A549 (cell line): ENCODE measurements at places on chromosomes 12 and 14. TPM values are rescaled to one million over a fixed set of nuclear protein-coding genes. Genes with fewer than 3 reads are reported as not detected.

Gene SMCO3
- polyA plus RNA-seq: not detected in 3 replicates

Gene EFS
- polyA plus RNA-seq: not detected in 3 replicates

Gene DTX1
- polyA plus RNA-seq: 0.28 to 0.37 TPM (median 0.29 TPM) in 3 replicates

Gene SCN8A
- polyA plus RNA-seq: 1.8 to 2.2 TPM (median 2.1 TPM) in 3 replicates

Gene PLEKHD1
- 0.03 to 0.05 TPM (median 0.04 TPM) in 3 replicates for polyA plus RNA-seq

Gene TEAD4
- polyA plus RNA-seq: 31.2 to 34.9 TPM (median 31.8 TPM) in 3 replicates

Gene RNASE7
- polyA plus RNA-seq: not detected in 3 replicates

Gene INHBC
- polyA plus RNA-seq: not detected in 3 replicates

Gene RNF212B
- not detected in 3 replicates for polyA plus RNA-seq

Gene PTPRO
- polyA plus RNA-seq: 0.04 TPM in 1 of 3 replicates, not detected in the others

Gene VASH1
- polyA plus RNA-seq: 4.0 to 6.0 TPM (median 5.1 TPM) in 3 replicates

Gene DBX2
- polyA plus RNA-seq: not detected in 3 replicates

Gene ANO2
- not detected in 3 replicates for polyA plus RNA-seq

Gene SCARB1
- 151 to 160 TPM (median 154 TPM) in 3 replicates for polyA plus RNA-seq

Gene COCH
- polyA plus RNA-seq: 27.6 to 33.0 TPM (median 31.9 TPM) in 3 replicates

Gene TWF1
- 80.3 to 83.1 TPM (median 82.2 TPM) in 3 replicates for polyA plus RNA-seq

Gene TMTC1
- polyA plus RNA-seq: 0.04 TPM in 2 of 3 replicates, not detected in the other

Gene PPP4R4
- 0.08 to 0.21 TPM (median 0.12 TPM) in 3 replicates for polyA plus RNA-seq

Gene ASIC1
- polyA plus RNA-seq: 6.2 to 8.5 TPM (median 6.7 TPM) in 3 replicates

Gene VWF
- not detected in 3 replicates for polyA plus RNA-seq

Gene DYNLL1
- polyA plus RNA-seq: 700 to 848 TPM (median 735 TPM) in 3 replicates

Gene PIWIL1
- polyA plus RNA-seq: not detected in 3 replicates

Gene BRAP
- 12.8 to 13.0 TPM (median 13.0 TPM) in 3 replicates for polyA plus RNA-seq

Gene GPR33
- not detected in 3 replicates for polyA plus RNA-seq

Gene LIN7A
- polyA plus RNA-seq: 0.21 to 0.23 TPM (median 0.21 TPM) in 3 replicates

Gene MEG3
- 56.7 to 66.4 TPM (median 57.8 TPM) in 3 replicates for polyA plus RNA-seq
